ENCODE measurements at places on chromosomes 11 and 22.

DNA sequence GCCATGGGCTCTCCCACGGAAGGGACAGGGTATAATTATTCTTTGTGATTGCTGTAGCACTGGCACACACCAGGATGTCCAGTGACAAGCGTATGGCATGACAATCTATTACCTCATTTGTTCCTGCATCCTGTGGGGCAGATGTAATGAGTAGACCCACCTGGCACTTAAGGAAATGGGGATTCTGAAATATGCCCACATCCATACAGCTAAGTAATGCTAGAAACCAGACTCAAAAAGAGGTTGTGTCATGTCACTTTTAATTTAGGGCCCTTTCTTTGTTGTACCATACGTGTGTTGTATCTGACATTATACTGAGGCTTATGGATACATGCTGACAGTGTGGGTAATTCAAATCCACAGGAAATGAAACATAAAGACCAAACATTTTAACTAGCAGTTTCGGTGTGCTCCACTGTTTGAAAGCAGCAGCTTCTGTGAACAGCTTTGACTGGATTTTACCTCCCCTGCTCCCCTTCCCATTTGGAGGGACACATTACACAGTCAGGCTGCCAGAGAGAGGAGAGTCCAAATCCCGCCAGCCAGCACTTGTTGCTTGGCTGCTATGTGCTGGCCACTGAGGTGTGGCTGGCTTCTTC lies 21.2 kb downstream of the GRAMD1B start:
- no peak for DNase-seq

GRCh38 chr11:75371949-75372876 lies 20.8 kb upstream of the ARRB1 start:
- no peak for DNase-seq

- DNase-seq, result no peak
These were observed 6.1 kb downstream of the IFITM10 start for GRCh38 chr11:1744137-1744886.

DNA sequence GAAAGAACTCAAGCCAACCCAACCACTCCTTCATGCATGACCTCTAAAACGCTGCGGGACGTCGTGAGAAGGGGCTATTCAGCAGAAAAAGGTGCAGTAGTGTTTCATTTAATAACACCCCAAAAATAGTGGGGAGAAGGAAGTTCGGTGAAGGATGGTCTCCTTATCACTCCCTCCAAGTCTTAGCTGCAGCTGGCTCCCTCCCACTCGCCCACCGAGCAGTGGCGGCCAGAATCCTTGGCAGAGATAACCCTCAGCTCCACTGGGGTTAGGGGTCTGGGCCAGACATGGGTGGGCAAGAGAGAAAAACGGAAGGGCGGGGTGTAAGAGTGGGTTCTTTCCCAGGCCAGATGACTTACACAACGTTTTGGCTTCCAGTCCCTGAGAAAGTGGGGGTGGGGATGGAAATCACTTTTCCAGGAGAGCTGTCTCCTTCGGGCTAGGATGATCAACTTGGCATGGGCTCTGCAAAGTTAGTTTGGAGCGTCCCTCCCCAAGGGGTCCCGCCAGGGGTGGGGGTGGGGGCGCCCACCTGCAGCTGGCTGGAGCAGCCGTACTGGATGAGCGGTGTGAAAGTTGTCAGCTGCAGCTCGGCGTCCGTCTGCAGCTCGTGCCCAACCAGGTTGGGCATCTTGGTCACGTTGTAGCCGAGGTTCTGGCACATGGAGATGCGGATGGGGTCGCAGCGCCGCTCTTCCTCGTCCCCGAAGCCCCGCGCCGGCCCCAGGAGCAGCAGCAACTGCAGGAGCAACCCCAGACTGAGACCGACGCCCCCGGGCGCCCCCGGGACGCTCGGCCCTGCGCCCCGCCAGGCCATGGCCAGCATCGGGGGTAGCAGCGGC lies 705 bp downstream of the FZD4 start:
- no peak for DNase-seq

DNA sequence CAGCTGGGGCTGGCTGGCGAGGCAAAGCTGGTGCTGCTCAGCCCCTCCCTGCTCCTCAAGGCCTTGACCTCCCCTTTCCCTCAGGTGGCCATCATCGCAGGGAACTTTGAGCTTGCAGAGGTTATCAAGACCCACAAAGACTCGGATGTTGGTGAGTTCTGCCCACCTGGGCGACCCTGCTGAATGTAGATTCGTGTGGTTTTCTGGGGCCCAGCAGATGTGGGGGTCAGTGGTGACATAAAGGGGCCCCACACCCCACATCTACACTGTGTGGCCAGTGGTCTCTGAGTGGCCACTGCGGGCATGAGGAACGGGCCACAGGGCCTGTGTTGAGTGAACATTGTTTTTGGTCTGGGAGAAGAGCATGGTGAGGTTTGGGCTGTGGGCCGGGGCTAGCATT lies 11.9 kb downstream of the SHANK3 start:
- DNase-seq, result no peak

All from neuronal stem cell (in vitro differentiated cells).